ENCODE measurements at places on chromosomes 7 and 10. TPM values are rescaled to one million over a fixed set of nuclear protein-coding genes. Genes with fewer than 3 reads are reported as not detected.

The CYP2W1 gene
- not detected for total RNA-seq

The GARIN1A gene
- total RNA-seq = 0.38 TPM

The NRCAM gene
- 2.3 TPM for total RNA-seq

The SH2D4B gene
- total RNA-seq = under 0.01 TPM

The HYAL4 gene
- not detected for total RNA-seq

The OPN4 gene
- total RNA-seq = not detected

The NEBL gene
- total RNA-seq = 0.19 TPM

The TOMM7 gene
- 279 TPM for total RNA-seq

The C10orf53 gene
- total RNA-seq = not detected

Measured in regular cardiac myocyte (primary cell).